ENCODE measurements at places on chromosomes 13 and 19. TPM values are rescaled to one million over a fixed set of nuclear protein-coding genes. Genes with fewer than 3 reads are reported as not detected.

Gene C1QTNF9
- total RNA-seq: 0.99 TPM

GRCh38 chr13:95865080-95865615 is 188.1 kb downstream of the UGGT2 start:
- DNase-seq: no peak

DNA sequence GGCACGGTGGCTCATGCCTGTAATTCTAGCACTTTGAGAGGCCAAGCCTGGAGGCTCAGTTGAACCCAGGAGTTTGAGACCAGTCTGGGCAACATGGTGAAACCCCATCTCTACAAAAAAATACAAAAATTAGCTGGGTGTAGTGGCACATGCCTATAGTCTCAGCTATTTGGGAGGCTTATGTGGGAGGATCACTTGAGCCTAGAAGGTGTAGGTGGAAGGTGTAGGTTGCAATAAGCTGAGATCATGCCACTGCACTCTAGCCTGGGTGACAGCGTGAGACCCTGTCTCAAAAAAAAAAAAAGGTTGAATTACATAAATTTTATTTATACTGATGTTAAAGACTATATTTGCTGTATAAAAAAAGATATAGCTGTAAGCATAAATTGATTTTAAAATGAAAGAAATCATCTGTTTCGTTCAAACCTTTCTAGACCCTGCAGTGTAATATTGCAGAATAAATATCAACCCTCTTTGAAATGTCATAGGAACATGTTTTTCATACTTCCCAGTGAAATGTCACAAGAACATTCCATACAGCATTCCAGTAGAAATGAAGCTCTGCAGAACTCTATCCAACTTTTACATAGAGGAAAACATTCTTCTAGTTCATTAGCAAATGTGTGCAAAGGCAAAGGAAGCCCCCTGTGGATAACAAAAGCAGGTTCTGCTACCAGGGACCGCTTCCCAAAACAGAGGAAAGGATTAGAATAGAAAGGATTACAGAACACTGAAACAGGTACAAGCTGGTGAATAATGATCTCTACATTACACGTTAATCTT is 76.0 kb downstream of the CAB39L start:
- DNase-seq: no peak

DNA sequence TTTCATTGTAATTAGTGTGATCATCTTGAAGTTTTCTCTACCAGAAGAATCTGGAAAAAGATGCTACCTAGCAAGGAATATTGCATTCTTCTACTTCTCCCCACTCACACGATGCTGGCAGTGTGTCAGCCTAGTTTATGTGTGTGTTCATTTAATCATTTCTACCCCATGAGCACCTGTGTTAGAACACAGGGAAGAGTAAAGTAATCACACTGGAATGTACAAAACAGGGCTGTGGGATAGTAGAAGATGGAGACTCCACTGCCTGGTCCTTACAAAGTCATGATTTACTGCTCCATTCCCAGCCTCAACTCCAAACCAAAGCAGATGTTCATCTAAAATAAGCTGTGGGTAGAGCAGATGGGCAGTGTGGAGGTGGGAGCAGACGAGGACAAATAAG is 47.7 kb upstream of the RGCC start:
- peak; percentile 50 for DNase-seq

GRCh38 chr19:28985201-28985600 is 227.8 kb downstream of the UQCRFS1 start:
- DNase-seq: no peak

DNA sequence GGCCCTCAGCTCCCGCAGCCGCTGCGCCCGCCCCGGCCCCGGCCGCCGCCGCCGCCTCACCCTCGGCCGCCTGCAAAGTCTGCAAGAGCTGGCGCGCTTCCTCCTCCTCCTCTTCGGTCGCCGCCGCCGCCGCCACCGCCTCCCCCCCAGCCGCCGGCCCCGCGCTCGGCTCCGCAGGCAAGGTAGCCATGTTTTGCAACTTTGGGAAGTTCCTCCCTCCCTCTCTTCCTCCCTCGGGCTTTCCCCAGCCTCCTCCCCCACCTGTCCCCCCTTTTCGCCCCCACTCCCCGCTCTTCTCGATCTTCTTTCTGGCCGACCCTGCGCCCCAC is 433 bp downstream of the SIX5 start:
- no peak for DNase-seq

GRCh38 chr19:16449330-16449961 is 22.3 kb downstream of the EPS15L1 start:
- no peak for DNase-seq

DNA sequence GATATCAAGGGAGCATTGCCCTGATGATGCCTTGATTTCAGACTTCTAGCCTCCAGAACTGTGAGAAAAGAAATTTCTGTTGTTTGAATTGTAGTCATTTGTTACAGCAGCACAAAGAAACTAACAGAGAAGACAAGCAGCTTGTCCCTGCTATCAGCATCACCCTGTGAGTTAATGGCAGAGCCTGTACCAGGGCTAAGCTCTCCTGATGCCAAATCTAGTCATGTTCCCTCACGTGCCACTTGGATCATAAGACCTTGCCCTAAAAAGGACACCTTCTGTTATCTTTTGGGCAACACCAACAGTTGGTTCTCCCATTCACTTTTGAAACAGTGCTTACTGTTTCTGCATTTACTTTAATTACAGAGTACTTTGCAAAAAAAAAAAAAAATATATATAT is 14.8 kb downstream of the RCBTB2 start:
- DNase-seq: no peak

Measured in esophagus muscularis mucosa (tissue), 4 donors.